Endothelial cell of coronary artery (primary cell): ENCODE measurements at places on chromosomes 1 and 21. TPM values are rescaled to one million over a fixed set of nuclear protein-coding genes. Genes with fewer than 3 reads are reported as not detected.

Gene NBPF8
- total RNA-seq: 6.7 and 8.9 TPM in 2 replicates

Gene PAX7
- not detected in 2 replicates for total RNA-seq

Gene ZNF670
- total RNA-seq: 4.5 and 5.6 TPM in 2 replicates

Gene HSD3B1
- total RNA-seq: not detected in 2 replicates

Gene SPRR1B
- total RNA-seq: not detected in 2 replicates

Gene TDRD10
- total RNA-seq: 2.5 and 2.7 TPM in 2 replicates

Gene IRF6
- 3.0 and 7.9 TPM in 2 replicates for total RNA-seq

Gene WASF2
- total RNA-seq: 24.7 and 36.5 TPM in 2 replicates

Gene FASLG
- not detected in 2 replicates for total RNA-seq

Gene CLCA1
- total RNA-seq: not detected in 2 replicates

Gene SHISA4
- total RNA-seq: 7.7 and 11.1 TPM in 2 replicates

Gene DMRTA2
- not detected in 2 replicates for total RNA-seq

Gene GJC2
- total RNA-seq: 1.2 and 3.9 TPM in 2 replicates

Gene FMO3
- 0.28 TPM in 1 of 2 replicates, not detected in the other for total RNA-seq

Gene NHLH2
- total RNA-seq: not detected in 2 replicates

Gene FGR
- under 0.01 and 0.19 TPM in 2 replicates for total RNA-seq

Gene LMNA
- total RNA-seq: 737 and 1,090 TPM in 2 replicates

Gene CD84
- not detected in 2 replicates for total RNA-seq

Gene ACKR1
- 0.18 and 0.75 TPM in 2 replicates for total RNA-seq

Gene HEYL
- total RNA-seq: 0.47 TPM in 1 of 2 replicates, not detected in the other
